ENCODE measurements at places on chromosomes 7 and 10.

GRCh38 chr7:105402221-105403095 lies 13.7 kb upstream of the SRPK2 start:
- no peak for DNase-seq

DNA sequence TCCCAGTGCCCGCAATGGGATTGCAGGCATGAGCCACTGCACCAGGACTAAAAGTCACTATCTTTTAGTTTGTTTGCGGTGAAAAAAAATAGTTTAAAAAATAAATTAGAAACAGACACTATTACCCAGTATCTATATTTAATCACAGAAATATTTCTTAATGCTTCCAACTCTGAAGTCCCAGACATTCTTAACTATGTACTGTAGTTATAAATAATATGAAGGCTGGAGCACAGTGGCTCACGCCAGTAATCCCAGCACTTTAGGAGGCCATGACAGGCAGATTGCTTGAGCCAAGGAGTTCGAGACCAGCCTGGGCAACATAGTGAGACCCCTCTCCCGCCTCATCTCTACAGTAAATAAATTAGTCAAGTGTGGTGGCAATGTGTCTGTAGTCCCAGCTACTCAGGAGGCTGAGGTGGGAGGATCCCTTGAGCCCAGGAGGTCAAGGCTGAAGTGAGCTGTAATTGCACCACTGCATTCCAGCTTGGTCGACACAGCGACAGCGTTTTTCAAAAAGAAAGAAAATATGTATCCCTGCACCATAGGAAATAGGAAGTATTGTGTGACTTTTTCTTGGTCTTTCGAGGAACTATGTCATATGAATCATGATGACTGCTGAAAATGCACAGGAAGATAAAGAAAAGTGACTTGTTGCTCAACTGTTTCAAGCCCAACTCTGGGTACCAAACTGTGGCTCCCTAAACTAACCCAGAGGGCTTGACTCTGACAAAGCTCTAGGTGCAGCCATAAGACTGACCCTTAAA lies 74.9 kb upstream of the STEAP1B start:
- no peak for DNase-seq

DNA sequence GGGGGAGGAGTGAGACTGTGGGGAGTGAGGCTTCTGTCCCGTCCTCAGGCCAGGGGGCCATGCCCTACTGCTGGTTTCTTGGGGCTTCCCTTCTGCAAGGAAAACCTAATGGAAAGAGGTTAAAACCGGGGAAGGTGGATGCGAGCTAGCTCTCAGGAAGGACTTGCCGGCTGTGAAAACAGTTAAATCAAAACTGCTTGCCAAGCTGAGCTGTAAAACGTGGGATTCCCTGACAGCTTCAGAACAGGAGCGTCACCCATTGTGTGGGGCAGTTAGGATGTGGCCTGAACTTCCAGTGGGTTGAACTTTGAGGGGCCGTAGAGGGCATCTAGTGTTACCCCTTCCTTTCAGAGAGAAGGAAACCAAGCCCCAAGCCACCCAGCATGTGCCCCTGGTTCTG lies 13.1 kb downstream of the TSPAN15 start:
- DNase-seq, result no peak

GRCh38 chr7:29480451-29480850 lies 83.2 kb upstream of the PRR15 start:
- DNase-seq, result no peak

- no peak for DNase-seq
Observed at GRCh38 chr7:154832557-154833138, 170.3 kb downstream of the PAXIP1 start.

DNA sequence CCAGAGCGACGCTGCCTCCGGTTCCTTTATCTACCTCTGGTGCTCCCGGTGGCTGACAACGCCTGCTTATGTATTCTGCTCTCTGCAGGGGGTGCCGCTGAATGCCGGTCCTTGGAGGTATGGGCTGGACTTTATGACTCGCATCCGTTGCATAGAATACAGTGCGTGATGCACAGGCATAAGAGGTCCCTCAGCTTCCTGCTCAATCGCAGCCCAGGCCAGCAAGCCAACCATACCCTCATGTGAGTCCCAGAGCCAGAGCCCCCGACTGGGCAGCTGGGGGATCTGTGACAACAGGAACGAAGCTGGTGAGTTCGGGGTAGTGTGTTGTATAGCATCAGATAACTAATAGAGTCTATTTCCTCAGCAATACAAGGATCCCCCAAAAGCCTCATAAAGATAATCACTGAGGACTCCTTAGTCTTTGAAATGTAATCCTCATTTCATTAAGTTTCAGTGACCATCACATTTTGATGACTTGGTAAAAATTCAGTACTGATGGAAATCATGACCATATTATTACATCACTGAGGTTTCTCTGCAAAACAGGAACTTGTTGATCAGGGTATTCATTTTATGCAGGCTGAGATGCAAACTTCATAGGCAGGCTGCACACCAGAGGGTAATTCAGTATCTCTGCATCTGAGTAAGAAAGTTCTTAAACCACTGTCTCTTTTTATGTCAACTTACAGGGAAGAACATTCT lies 607.8 kb downstream of the PTPRN2 start:
- no peak for DNase-seq

- DNase-seq, result peak; percentile 16
Observed at GRCh38 chr7:129530795-129531391, 28.6 kb downstream of the SMKR1 start.

DNA sequence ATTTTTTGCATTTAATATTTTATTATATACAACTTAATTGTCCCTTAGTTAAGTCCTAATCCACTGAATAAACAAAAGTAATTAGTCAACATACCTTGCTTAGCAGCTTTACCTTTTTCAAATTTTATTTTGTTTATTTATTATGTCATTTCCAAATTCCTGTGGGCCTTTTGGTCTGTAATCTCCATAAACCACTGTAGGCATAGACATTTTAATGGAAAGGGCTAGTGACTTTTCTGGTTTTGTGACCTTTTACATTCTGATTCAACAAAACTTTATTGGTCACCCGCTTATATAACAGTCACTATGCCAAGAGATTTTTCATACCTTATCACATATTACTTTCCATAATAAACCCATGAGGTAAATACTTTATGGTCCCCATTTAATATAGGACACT lies 181.3 kb upstream of the PRPS1L1 start:
- no peak for DNase-seq

DNA sequence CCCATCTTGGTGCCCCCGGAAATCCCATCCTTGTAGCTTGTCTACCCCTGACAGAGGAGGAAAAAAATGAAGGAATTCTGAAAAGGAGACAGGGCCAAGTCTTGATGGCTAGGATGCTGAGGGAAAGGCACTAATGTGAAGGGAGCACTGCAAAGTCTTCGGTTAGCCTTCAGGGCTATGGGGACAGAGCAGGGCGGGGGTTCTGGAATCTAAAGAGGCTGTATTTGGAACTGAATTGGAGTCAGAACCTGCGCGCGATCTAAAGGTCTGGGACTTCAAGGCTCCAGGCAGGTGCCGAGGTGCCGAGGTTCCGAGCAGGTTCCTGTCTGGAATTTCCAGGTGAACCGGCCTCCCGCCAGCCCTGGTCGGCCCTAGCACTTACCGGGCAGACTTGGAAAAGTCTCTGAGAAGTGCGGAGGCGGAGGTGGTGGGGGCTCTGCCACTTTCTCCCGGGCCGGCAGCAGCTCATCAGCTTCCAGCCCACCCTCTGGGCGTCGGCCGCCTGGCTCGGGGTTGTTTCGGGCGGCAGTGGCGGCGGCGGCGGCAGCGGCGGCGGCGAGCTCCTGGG lies 781 bp downstream of the GBX1 start:
- no peak for DNase-seq

DNA sequence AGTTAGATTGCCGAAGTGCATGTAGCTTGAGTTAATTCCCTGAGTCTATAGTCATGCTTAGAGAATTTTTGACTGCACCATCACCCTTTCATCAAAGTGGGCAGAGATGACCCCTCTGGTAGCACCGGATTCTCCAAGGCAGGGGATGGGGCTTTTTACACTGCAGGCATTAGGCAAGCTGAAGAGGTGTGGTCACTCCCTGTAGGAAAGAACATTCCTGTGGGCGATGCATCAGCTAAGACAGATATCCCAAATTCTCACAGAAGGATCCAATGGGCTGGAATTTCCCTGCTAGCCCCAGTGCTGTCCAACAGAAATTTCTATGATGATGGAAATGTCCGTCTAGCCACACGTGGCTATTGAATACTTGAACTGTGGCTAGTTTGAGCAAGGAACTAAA lies 118.2 kb downstream of the ADAM12 start:
- DNase-seq, result no peak

DNA sequence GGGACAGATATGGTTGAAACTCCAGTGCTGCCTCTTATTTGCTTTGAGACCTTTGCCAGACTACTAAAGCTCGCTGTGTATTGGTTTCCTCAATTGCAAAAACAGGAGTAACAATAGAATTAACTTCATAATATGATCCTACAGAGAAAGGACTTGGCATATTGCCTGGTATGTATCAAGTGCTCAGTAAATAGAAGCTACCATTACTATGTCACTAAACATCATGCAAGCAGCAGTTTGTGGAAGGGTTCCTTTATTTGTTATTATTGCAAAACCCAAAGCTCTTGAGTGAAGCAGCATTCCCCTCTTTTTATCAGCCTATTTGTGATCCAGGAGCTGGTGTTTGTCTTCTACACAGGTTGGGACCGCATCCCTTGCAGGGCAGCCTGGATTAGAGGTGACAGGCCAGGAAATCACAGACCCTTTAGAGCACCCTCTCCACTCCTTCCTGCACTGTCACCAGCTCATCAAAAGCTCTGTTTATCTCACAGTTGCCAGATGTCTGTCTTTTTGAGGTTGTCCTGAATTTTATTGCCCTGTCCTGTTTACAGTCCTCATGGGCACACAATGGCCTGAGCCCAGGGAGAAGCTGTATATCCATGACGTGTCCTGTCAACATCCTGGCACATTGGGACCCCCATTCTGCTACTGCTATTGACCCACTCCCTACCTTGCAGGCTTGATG lies 121.5 kb downstream of the SNX10 start:
- DNase-seq, result no peak

Data from stimulated activated CD4-positive, alpha-beta T cell treated with anti-CD3 and anti-CD28 coated beads, Interleukin-2, amount 100 ng/mL, for 4 hours (primary cell).